ENCODE measurements at places on chromosomes 5 and 9.
A peak's percentile ranks its signal among the peaks of the same experiment; 100 is the strongest.

DNA sequence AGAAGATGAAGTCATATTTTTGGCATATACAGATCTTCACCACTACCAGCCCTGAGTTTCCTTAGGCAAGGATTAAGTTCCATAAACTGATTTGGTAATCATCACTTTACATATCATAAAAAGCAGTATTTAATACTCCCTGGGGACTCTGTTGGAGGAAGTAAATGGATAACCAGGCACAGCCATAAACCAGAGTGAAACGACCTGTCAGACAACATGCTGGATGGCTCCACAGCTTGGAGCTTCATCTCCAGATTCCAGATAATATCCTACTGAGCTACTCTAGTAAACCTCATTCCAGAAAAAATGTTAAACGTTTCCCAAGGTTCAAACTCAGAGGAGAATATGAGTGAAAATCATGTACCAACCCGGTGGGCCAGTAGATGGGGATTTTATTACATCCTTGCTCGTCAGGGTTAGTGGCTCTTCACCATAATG is 109.2 kb downstream of the BASP1 start:
- no peak for DNase-seq

DNA sequence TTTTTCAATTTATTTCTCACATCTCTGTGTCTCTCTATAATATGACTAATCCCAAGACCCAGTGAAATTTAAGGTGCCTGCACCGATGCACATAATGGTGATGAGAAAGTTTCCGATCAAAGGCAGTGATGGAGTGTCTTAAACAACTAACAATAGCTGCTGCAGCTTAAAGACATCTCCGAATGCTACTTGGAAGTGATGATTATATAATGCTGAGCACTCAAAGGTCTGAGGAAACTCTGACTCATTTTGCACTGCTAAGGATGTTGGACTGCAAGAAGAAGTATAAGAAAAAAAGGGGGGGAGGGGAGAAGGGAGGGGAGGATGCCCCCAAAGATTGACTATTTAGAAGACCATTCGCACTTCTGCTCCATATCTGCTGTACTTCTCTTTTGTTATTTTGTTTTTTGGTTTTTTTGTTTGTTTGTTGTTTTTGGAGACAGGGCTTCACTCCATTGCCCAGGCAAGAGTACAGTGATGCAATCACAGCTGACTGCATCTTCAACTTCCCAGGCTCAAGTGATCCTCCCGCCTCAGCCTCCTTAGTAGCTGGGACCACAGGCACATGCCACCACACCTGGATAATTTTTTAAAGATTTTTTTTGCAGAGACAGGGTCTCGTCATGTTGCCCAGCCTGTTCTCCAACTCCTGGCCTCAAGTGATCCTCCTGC is 192.2 kb downstream of the HSD17B3 start:
- DNase-seq, result no peak

DNA sequence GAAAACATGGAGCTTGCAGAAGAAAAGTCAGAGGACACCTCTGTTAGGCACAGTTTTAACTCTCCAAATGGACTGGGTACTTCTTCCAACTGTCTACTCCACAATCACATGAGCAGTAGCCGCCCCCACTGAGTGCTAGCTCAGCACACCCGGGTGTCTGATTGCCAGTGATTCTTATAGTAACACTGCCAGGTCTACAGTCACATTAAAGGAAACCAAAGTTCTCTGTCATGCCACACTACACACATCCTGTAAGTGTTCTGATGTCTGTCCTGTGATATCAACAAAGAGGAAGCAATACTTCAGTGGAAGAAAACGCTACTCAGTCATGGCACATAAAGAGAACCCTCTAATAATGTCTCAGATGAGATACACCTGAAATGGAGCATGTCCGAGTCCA is at the start of gene HAVCR2:
Gene HAVCR2, minus strand, starts transcription at position 69 of the 400 bp plus-strand sequence. Its CDS starts 61 bp downstream, at position 8.
- DNase-seq, result peak; percentile 32

DNA sequence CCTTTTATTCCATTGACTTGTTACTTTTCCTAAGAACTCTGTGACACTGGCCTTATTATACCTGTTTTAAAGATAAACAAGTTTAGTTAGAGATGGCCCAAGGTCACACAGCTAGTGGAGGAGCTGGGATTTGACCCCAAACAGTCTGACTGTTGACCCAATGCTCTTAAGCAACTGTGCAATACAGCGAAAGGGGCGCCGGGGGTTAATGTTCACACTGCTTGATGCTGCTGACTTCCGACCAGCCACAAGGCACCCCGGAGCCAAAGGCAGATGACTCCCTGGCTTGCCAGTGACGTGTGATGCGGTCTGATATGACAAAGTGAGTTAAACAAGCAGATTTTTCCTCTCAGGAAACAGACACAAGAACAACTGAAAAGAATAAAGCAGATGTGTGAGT is 23.9 kb downstream of the PIK3R1 start:
- peak; percentile 38 for DNase-seq

DNA sequence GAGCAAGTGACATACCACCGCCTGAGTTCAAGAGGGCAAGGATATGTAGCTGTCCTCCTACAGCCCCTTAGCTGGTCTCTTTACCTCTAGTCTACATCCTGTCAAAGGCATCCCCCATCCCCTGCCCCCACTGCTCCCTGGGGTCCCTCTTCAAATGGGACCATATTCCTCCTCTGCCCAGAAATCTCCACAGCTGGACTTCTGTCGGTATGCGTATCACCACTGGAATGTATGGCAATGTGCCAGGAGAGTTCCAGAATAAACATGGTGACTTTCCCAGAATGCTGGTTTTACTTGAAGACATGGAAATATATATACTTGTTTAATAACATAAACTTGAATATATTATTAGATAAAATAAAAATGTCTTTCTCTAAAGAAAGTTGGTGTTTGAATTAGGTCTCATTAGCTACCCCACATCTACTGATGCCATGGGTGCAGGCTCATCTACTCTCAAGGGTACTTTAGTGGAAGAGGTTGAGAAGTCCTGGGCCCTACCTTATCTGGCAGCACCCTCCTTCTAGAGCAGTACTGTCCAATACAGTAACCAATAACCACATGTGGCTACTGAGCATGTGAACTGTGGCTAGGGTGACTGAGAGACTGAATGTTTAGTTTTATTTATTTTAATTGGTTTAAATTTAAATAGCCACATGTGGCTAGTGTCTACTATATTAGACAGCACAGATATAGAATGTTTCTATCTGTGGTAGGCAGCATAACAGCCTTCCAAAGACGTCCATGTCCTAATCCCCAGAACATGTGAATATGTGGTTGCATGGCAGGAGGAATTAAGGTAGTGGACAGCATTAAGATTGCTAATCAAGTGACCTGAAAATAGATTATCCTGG is 181.7 kb upstream of the SLC30A5 start:
- no peak for DNase-seq

Measured in activated CD4-positive, alpha-beta T cell treated with anti-CD3 and anti-CD28 coated beads, Interleukin-2, amount 50 U/mL, for 24 hours (primary cell).